Occipital lobe (tissue), 3 donors: ENCODE measurements at places on chromosomes 3 and 15.

DNA sequence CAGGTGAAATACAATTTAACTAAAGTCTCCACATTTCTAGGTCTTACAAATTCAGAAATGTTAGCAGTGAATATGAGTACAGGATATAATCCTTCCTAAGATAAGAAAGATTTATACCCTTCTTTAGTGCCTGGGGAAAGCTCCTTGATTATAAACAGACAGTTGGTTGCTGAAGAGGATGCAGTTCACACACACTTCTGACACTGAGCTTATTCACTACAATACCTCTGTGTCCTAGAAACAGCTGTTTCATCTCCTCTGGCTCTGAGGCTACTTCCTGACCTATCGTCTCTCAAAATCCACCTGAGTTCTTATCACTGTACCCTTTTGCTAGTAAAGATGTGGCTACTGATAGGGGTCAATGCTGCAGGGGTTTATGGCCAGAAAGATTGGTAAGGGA, 57.1 kb downstream of the TP63 start:
- DNase-seq, result no peak

DNA sequence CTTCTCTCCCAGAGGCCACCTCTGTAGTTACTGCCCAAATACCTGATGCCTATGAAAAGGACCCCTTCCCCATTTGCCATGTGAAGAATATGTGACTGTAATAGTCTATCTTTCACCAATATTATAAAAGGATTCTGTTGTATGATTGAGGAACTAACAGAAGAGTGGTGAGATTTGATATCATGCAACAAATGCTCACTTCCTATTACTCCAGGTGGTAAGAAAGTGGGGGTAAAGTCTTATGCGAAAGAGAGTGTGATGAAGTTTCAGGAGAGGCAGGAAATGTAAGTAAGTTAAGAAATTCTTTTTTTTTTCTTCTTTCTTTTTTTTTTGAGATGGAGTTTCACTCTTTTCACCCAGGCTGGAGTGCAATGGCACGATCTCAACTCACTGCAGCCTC, 24.4 kb upstream of the RAP2B start:
- no peak for DNase-seq

DNA sequence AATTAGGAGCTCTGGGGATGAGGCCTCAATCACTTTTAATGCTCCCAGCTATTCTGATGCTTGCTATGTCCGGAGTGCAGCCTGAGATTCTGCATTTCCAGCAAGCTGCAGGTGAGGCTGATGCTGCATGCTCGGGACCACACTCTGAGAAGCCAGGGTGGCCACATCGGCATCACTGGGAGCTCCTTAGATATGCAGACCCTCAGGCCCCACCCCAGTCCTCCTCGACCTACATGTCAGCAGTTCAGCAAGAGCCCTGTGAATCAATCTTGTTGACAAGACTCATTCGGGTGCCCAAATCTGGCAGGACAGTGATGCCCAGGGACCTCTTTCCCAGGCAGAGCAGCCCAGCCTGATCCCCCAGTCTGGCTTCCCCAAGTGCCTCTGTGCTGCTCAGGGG, 44.1 kb upstream of the LCTL start:
- no peak for DNase-seq

DNA sequence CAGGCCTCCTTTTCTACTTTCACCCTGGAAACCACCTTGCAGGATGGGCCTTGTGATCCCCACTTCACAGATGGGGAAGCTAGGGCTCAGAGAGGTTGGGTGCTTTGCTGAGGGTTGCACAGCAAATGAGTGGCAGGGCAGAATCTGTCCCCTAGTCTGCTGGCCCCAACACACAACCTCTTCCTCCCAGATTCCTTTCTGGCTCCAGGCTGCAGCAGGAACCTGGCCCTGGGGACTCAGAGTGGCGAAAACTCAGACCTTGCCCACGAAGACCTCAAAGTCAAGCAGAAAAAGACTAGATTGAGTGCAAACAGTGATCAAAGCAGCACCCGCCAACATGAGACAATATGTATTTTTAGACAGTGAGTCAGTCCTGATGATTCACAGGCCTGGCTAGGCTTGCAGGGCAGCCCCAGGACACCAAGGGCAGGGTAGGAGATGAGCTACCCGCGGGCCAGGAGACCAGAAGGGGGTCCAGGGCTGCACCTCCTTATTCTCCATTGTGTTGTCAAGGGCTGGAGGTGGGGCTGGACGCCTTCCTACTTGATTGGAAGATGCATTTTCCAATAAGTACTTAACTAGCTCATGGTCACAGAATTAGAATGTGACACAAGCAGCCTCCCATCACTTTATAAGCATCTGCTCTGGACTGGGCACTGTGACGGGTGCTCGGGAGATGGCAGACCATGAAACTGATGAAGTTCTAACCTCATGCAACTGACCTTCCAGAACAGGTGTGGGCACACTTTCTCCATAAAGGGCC, 23.9 kb downstream of the GOLGA6L2 start:
- no peak for DNase-seq

- no peak for DNase-seq
Observed at GRCh38 chr3:67083277-67083676, 85.2 kb downstream of the KBTBD8 start.

DNA sequence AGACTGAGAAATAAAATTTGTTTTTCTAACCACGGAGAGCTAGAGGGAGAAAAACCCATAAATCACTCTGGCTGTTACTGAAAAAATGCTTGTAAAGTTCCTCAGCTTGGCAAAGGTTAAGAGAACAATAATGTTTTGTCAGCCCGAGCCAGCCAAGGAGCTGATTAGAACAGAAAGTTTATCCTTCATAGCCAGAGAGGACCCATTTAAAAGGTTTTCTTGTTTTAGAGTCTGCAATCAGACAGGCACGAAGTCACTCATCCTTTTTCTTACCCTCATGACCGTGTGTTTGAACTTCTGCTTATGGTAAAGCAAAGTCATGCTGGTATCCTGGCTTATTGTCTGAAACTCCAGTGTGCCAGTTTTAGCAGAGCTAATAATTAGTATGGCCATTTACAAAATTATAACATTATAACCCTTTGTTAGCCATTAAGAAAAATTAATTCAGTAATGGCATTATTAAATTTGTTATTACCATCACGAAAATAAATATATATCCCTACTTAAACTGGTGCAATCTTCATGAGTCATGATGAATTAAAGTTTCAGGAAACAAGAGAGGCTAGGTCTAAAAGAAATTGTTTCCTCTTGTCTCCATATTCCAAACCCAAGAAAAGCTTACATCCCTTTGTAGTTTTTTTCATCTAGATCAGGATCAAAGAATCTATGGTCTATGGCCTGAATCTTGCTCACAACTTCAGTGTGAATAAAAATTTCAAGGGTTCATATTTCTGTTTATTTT, 13.5 kb upstream of the STXBP5L start:
- DNase-seq, result no peak

- DNase-seq, result no peak
Observed at GRCh38 chr15:66839506-66840112, 137.6 kb downstream of the SMAD6 start.

- DNase-seq, result no peak
Observed at GRCh38 chr3:108006077-108006771, 84.6 kb downstream of the CD47 start.

GRCh38 chr3:161977063-161977462, 480.5 kb downstream of the OTOL1 start:
- no peak for DNase-seq

- DNase-seq, result no peak
Observed at GRCh38 chr3:31010491-31010890, 116.0 kb upstream of the GADL1 start.

DNA sequence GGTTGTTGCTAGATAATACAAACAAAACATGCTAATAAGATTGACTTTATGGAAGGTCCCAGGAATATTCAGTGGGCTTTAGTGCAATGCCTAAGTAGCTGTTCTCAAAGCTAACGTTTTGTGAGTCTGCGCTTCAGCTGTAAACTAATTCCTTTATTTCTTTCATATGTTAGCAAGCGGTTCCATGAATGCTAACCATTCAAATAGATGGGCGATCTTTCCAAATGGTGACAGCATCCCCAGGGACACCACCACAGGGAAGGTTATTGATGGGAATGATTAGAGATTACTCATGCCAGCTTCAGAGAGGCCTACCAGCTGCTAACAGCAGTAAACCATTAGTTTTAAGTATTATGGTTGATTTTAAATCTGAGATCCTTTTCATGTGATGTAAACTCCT, 405.7 kb upstream of the MCTP2 start:
- no peak for DNase-seq
